Activated CD8-positive, alpha-beta memory T cell treated with anti-CD3 and anti-CD28 coated beads, Interleukin-2, amount 50 U/mL, for 4 hours (primary cell): ENCODE measurements at places on chromosomes 5 and 9.

DNA sequence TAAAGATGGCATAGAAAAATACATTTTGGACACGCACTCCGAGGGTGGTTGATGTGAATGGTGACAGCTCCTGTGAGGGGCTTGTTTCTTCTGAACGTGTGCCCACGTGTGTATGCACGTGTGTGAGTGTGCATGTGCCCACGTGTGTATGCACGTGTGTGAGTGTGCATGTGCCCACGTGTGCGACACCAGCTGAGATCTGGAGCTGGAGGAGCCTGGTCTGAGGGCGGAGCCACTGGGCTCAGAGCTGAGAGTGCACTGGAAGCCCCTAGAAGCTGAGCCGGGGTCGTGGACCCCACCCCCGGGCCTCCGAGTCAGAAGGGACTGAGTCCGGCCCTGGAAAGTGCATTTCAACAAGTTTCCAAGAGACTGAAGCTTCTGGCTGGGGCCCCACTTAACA lies 282.5 kb upstream of the IRX4 start:
- no peak for DNase-seq

DNA sequence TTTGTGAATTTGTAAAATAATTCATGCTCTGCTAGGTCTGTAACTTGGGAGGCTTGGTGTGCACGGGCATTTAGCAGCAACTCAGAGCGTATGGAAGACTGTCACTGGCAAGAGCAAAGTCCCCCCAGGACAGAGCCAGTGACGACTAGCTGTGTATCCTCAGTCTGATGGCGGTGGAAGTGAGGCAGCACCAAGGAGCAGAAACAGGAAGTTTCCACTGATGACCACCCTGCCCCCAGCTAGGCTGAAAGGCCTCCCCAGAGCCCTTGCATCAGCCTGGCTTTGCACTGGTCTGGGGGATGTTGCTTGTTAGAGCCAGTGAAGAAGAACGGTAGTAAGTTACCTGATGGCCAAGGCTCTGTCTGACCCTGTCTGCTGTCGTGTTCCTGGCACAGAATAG lies 66.8 kb upstream of the ABL1 start:
- no peak for DNase-seq

DNA sequence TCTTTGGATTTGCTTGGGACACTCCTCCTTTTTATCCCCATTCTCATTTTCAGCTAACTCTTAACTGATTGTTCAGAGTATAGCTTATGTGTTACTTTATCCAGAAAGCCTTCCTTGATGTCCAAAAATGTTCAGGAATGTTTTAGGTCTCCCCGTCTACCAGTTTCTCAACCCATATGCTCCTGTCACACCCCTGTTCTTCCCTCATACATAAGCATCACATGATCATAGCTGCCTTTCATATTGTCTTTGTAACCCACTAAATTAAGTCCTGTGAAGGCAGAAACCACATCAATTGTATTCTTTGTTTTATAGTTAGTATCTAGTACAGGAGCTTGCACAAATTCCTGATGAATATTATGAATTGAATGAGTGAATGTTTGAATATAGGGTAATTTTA lies 321.9 kb upstream of the ACTBL2 start:
- no peak for DNase-seq

GRCh38 chr9:38027714-38028113 lies 41.3 kb downstream of the SHB start:
- no peak for DNase-seq
